Vein endothelial cell (primary cell): ENCODE measurements at places on chromosomes 13 and 19. TPM values are rescaled to one million over a fixed set of nuclear protein-coding genes. Genes with fewer than 3 reads are reported as not detected.

The EID2B gene
- 2.0 and 4.6 TPM in 2 replicates for total RNA-seq

The KLHL1 gene
- total RNA-seq: not detected in 2 replicates

The CEACAM1 gene
- total RNA-seq: 3.2 and 6.2 TPM in 2 replicates

The RAB3A gene
- total RNA-seq: 0.65 and 0.67 TPM in 2 replicates

The DHDH gene
- not detected in 2 replicates for total RNA-seq

The EPSTI1 gene
- 0.48 and 2.3 TPM in 2 replicates for total RNA-seq
